ENCODE measurements at places on chromosomes 13 and 19.

- no peak for DNase-seq
Observed at GRCh38 chr19:40815223-40815622, 16.2 kb downstream of the EGLN2 start.

GRCh38 chr13:38135592-38135991, 214.1 kb upstream of the UFM1 start:
- no peak for DNase-seq

DNA sequence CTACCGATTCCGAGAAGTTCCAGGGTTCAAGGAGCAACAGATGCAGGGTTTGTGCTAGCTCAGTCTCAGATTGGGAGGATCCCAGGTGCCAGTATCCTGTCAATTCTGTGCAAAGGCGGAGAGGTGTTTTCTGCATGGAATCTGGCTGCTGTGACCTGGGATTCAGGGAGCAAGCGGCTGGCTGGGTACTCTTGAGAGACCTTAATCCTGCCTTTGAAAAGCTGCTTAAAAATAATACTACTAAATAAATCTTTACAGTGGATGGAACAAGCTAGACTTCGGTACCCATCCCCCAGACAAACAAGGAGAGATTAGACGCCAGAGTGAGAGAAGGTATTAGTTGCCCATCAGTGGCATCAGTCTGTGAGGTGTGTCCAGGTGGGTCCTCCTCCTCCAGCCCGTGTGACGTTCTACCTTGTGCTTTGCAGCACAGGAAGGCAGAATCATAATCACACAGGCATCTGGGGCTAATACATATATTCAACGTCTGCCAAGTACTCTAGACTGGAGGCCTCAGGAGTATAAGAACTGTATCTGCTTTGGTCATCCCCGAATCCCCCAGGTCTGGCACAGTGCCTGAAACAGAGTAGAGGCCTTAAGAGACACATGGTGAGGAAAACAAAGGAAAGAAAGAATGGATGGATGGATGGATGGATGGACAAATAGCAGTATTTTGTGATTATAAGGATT, 230.6 kb downstream of the ZNF536 start:
- DNase-seq, result no peak

DNA sequence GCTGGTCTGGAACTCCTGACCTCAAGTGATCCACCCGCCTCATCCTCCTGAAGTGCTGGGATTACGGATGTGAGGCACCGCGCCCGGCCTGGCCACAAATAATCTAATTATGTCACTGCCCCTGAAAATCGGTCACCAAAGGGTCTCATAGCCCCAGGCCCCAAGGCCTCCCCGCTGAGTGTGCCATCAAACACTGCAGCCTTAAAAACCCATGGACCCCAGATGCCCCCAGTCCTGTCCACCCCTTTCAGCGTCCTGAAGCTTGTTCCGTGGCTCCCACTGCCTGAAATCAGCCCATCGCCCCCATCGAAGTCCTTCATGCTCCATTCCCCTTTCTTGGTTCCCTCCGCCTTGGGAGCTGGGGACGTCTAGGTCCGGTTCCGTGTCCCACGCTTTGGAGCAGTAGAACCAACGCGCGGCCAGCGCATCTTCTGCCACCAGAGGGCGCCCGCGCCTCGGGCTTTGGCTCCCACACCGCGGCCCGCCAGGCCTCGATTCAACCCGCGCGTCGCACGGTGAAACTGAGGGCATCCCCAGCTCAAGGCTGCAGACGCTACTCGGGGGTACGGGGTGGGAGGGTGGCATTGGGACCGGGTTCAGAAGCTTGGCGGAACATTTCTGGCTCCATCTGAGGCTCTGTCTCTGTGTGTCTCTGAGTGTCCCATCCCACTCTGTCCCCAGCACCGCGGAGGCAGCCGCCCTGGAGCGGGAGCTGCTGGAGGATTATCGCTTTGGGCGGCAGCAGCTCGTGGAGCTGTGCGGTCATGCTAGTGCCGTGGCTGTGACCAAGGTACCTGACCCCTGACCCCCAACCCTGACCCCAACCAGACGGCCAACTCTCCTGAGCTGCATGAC, 3.5 kb downstream of the YJEFN3 start:
- DNase-seq, result peak; percentile 53

DNA sequence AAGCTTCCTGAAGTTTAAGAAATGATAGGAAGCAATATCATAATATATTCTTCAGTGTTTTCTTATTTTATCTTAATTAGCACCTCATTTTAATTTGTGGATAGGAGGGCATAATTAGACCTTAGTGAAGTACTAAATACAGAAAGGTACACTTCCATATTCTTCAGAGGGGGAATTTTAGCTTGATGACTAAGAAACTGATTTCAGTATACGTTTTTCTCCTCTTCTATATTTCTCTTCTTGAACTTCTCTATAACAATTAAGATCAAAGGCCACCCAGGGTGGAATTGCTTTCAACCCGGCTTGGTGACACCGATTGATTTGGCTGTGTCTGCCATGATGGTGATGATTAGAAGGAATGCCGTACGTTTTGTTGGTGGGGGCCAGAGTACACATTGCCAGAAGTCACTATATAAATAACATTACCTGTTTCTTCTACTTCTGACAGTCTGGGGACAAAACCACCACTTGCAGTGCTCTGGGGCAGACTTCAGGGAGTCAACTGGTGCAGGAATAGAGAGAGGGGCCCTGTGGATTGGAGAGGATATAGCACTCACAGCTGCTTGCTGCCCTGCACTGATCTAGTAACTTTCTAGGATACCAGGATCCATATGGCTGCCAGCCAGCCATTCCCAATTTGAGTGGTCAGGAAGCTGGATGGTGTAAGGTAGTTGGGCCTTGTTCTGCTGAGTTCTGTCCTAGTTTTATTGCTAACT, 73.8 kb downstream of the SPATA13 start:
- no peak for DNase-seq

- peak; percentile 72 for DNase-seq
Observed at GRCh38 chr19:48571378-48572162, 19.6 kb downstream of the SULT2B1 start.

DNA sequence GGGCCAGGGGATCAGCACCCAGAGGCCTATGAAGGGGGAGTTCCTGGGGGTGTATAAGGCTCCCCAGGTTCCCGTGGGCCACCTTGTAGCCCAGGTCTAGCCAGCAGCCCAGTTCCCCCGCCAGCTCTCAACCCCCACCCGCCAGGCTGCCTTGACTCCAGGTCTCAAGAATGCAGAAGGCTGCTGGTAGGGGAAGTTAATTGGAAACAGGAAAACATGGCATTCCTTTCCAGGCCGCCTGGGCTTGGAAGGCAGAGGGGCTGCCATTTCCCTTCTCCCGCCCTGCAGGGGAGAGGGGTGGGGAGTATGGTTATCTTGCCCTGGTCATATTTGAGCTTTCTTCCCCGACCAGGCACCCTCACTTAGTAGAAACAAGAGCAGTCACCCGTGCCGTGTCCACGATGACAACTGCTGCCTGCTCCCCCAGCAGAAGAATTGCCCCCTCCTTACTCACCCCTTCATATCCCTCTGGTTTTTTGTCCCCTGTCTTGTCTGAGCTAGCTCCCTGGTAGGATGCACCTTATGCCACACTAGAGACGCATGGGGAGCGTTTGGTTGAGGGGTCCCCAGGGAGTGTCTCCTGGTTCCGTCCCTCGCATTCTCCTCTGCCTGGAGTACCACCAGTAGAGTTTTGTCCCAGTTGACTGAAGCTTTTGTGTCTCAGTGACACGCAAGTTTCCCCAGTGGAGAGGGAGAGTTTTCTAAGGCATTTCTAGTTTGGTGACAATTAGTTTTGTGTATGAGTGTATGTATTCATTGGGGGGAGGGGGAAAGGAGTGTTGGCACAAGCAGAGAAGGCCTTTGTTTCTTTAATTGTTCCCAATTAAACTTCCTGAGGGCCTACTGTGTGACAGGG, 4.5 kb downstream of the BICRA start:
- DNase-seq, result no peak

DNA sequence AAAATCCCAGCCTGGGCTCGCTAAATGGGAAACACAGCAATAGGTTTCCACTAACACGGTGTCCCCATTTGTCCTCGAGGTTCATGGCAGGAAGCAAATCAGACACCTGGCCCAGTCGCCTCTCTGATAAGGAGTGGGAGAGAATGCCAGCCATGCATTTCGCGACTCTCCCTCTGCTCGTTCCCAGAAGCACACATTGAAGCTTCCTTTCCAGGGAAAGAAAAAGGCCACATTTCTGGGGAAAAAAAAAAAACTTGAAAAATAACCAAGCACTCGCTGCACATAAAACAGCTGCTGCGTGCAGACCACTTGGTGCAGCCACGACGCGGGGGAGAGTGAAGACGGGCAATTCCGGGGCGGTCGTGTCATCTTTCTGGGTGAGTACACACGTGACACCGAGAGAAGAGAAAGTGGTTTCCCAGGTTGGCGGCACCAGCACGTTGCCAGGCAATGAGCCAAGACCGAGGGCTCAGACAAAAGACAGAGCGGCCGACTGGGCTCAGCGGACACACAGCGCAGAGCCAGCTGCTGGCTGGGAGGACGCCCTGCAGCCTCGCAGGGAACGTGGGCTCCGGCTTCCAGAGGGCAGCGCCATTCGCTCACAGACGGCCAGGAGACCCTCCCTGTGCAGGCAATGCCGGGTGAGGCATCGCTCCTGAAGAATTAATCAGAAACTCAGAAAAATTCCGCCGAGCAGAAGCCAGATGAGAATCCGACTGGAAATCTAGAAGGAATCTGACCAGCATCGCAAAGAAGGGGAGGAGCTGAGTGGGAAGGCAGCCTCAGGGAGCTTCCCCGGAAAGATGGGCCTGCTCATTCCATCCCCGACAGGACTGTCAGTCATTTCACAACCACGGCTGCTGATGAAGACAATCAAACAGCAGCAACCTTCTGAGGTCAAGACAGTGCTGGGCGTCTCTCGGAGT, 83.2 kb upstream of the IRS2 start:
- DNase-seq, result peak; percentile 97

GRCh38 chr13:31638577-31638976, 100.7 kb upstream of the RXFP2 start:
- DNase-seq, result no peak

GRCh38 chr13:33583398-33583797, 234.6 kb upstream of the RFC3 start:
- DNase-seq, result no peak

DNA sequence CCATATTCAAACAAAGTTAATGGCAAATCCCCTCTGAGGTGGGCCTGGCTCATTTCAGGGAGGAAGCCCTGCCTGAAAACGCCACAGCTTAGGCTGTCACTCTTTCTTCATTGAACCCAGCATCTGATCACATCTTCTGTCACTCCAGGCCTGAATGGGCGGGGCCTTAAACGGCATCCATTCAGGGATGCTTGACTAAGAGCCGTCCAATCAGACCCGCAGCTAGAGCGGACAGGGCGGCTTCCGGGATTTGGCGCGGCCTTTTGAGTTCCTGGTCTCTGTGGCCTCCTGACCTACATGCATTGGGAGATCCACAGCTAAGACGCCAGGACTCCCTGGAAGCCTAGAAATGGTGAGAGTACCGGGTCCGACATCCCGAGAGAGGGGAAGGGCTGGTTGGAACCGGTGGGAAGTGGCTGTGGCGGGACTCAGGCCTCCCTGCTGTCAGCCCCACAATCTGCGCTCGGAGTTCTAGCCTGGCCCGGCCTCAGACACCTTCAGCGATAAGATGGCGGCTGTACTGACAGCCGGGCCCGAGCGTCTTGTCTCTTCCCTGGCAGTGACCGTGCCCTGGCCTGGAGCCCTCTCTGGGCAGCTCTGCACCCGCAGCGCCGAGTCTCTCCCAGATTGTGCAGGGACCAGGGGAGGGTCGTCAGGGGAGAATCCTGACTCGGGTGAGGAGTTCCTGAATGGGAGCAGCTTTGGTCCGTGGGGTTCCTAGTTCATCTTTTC, at the start of gene ZNF723:
Gene ZNF723 (plus strand): TSS at position 261 of the 732 bp plus-strand sequence. CDS start 89 bp downstream, at position 350.
- no peak for DNase-seq

DNA sequence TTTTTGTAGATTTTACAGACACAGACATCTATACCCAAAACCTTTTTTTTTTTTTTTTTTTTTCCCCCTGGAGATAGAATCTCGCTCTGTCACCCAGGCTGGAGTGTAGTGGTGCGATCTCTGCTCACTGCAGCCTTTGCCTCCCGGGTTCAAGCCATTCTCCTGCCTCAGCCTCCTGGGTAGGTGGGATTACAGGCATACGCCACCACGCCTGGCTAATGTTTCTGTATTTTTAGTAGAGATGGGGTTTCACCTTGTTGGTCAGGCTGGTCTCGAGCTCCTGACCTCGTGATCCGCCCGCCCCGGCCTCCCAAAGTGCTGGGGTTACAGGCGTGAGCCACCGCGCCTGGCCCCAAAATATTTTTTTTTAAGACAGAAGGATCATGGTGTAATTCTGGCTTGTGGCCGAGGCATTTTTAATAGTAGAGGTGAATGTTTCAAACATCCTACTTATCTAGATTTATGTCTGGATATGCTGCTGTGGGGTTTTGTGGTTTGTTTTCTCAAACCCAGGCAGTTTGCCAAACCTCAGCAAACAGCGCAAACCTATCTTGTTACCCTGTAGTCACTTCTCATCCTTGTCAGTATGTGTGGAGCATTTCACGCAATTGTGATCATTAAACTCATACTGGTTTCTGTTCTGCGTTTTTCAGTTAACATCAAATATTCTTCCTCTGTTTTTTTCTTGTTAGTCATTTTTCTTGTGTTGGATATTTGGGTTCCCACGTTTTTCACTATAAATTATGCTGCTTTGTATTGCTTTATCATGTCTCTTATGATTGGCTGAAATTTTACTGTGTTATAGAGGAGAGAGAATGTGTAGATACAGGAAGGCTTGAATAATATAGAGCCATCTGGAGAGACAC, 36.2 kb upstream of the GARRE1 start:
- peak; percentile 92 for DNase-seq

DNA sequence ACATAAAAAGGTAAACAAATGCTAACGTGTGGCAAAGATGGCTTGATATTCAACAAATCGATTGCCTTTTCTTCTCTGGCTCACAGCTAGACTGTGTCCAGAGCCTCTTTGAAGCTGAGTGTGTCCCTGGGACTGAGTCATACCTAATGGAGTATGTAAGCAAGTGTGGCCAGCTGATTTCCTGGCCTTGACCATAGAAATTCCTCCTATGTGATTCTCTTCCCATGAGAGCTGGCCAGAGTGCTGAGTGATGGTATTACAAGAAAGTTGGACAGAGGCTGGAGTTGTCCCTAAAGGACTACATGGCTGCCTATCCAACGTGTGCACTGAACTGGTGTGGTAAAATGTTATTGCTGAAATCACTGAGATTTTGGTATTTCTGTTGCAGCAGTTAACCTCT, 320.1 kb upstream of the SLC10A2 start:
- no peak for DNase-seq

- no peak for DNase-seq
Observed at GRCh38 chr13:44796597-44797490, 192.4 kb downstream of the NUFIP1 start.

GRCh38 chr19:43651758-43652545, 12.3 kb upstream of the CADM4 start:
- DNase-seq, result peak; percentile 8

- no peak for DNase-seq
Observed at GRCh38 chr19:6364353-6364752, 3.0 kb downstream of the CLPP start.

GRCh38 chr13:64527561-64527960, 2702.6 kb downstream of the PCDH9 start:
- DNase-seq, result no peak

- DNase-seq, result no peak
Observed at GRCh38 chr19:7888145-7888825, at the start of gene LRRC8E. LRRC8E (plus strand) TSS chr19:7888510; CDS start chr19:7895604, 7,094 bp downstream.

- DNase-seq, result no peak
Observed at GRCh38 chr19:47430041-47430802, 10.9 kb upstream of the MEIS3 start.

- peak; percentile 33 for DNase-seq
Observed at GRCh38 chr19:42051166-42052115, 18.6 kb downstream of the GRIK5 start.

- no peak for DNase-seq
Observed at GRCh38 chr13:21077076-21077787, 15.8 kb upstream of the LATS2 start.

GRCh38 chr13:44698066-44698465, 121.9 kb upstream of the TSC22D1 start:
- no peak for DNase-seq

GRCh38 chr13:95627590-95627989, 16.9 kb downstream of the DZIP1 start:
- DNase-seq, result no peak

Data from NCI-H345 (cell line).